ENCODE measurements at places on chromosomes 7 and 10. TPM values are rescaled to one million over a fixed set of nuclear protein-coding genes. Genes with fewer than 3 reads are reported as not detected.

Gene CALHM2
- 1.7 TPM for total RNA-seq

Gene HIPK2
- 10.4 TPM for total RNA-seq

Gene FANK1
- total RNA-seq = 10.2 TPM

Gene UNCX
- total RNA-seq = not detected

Gene ERVW-1
- not detected for total RNA-seq

Gene SEMA3D
- total RNA-seq = 0.49 TPM

Gene SOSTDC1
- total RNA-seq = 1.1 TPM

Gene ATOH7
- total RNA-seq = not detected

Data from airway epithelial cell (primary cell).